Endothelial cell of umbilical vein (primary cell): ENCODE measurements at places on chromosomes 2 and 18.

- H3K4me3 ChIP-seq, result no peak overlapping the region
- no peak overlapping the region for H3K27ac ChIP-seq
- peaks cover 42% of the 10 kb centered on the region for H3K27me3 ChIP-seq
Observed at GRCh38 chr2:240820607-240821428, 799 bp upstream of the KIF1A start.

GRCh38 chr2:80393991-80394390, 89.4 kb upstream of the LRRTM1 start:
- no peaks in the 10 kb centered on the region for H3K36me3 ChIP-seq
- DNase-seq, result no peak
- no peaks in the 10 kb centered on the region for H3K27me3 ChIP-seq
- H3K27ac ChIP-seq, result no peak overlapping the region
- H3K4me3 ChIP-seq, result no peak overlapping the region
- no peaks in the 10 kb centered on the region for H3K4me1 ChIP-seq

GRCh38 chr2:6828299-6828584, 37.5 kb downstream of the CMPK2 start:
- peak; percentile 33 for DNase-seq
- no peaks in the 10 kb centered on the region for H3K36me3 ChIP-seq
- peaks cover 2% of the 10 kb centered on the region for H3K27me3 ChIP-seq
- peaks cover 12% of the 10 kb centered on the region for H3K4me1 ChIP-seq
- H3K4me3 ChIP-seq, result no peak overlapping the region
- H3K27ac ChIP-seq, result no peak overlapping the region

DNA sequence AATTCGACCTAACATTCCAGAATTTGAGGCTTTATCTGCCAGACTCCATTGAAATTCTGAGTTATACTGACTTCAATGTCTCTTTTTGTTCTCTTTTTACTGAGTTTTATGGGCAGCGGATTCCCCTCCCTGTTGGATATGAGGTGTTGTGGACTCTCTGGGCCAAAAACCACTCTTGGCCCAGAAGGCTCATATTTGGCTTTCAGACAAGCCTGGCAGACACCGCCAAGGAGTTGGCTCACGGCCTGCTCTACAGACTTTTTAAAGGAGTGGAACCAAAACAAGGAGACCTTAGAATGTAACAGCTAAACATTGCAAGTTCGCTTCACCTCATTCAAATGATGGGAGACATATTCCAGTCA, 206.4 kb upstream of the NCKAP5 start:
- H3K4me3 ChIP-seq, result no peak overlapping the region
- no peaks in the 10 kb centered on the region for H3K27me3 ChIP-seq
- H3K27ac ChIP-seq, result no peak overlapping the region
- no peaks in the 10 kb centered on the region for H3K36me3 ChIP-seq

- no peak for DNase-seq
- H3K27ac ChIP-seq, result no peak overlapping the region
- H3K4me1 ChIP-seq, result no peaks in the 10 kb centered on the region
Observed at GRCh38 chr2:44135771-44136170, 32.9 kb upstream of the PPM1B start.

- no peak overlapping the region for H3K4me3 ChIP-seq
- H3K27ac ChIP-seq, result no peak overlapping the region
- DNase-seq, result no peak
Observed at GRCh38 chr2:80530442-80531064, 226.0 kb upstream of the LRRTM1 start.

DNA sequence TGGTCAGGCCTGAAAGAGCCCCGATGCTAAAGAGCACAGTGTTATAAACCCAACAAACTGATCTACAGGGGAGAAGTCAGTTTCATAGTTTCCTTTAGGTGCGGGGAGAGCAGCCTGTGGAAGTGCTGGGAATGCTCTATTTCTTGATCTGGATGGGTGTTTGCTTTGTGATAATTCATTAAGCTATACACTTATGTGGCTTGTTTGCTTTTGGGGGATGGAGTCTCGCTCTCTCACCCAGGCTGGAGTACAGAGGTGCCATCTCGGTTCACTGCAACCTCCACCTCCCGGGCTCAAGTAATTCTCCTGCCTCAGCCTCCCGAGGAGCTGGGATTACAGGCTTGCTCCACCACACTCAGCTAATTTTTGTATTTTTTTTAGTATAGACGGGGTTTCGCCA, 30.1 kb upstream of the CEP68 start:
- no peak overlapping the region for H3K4me3 ChIP-seq
- H3K36me3 ChIP-seq, result no peaks in the 10 kb centered on the region
- DNase-seq, result no peak
- H3K4me1 ChIP-seq, result no peaks in the 10 kb centered on the region
- no peaks in the 10 kb centered on the region for H3K27me3 ChIP-seq
- H3K27ac ChIP-seq, result no peak overlapping the region

DNA sequence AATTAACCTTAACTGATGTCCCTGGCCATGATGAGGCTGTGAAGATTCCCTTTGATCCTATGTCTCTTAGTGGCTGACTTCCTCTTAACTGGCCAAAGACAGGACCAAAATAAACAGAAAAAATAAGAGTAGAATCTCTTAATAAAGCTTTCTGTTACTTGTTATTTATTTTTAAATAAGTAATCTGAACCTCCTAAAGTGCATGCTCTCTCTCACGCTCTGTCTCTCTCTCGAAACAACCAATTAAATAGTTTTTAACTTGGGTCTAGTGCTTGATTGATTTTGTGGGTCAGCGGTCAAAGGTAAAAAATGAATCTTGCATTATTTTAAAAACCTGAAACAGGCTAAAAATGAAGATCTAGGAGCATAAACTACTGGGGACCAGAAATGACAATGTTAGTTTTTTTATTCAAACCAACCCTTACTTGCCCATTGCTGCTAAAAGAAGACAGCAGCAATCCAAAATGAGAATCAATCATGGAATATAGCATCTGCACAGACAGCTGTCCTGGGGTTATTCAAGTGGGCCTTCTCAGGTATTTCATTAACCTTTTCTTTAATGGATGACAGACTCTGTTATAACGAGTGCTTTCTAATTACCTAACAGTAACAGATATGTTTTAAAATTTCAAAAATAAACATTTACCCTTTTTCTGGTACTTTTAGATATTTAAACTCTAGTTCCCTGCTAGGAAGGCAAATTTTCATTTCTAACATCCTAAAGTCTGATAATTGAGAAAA, 11.2 kb downstream of the GAREM1 start:
- no peaks in the 10 kb centered on the region for H3K27me3 ChIP-seq
- H3K36me3 ChIP-seq, result no peaks in the 10 kb centered on the region
- H3K27ac ChIP-seq, result no peak overlapping the region
- no peak for DNase-seq
- H3K4me3 ChIP-seq, result no peak overlapping the region
- no peaks in the 10 kb centered on the region for H3K4me1 ChIP-seq

- no peaks in the 10 kb centered on the region for H3K36me3 ChIP-seq
- no peak overlapping the region for H3K27ac ChIP-seq
Observed at GRCh38 chr2:33033606-33034081, 86.9 kb downstream of the LTBP1 start.

GRCh38 chr18:6150430-6150829, 255.1 kb upstream of the TMEM200C start:
- H3K4me1 ChIP-seq, result no peaks in the 10 kb centered on the region
- no peak overlapping the region for H3K4me3 ChIP-seq
- no peaks in the 10 kb centered on the region for H3K27me3 ChIP-seq
- no peak for DNase-seq

- no peak for DNase-seq
- no peaks in the 10 kb centered on the region for H3K36me3 ChIP-seq
- H3K27ac ChIP-seq, result no peak overlapping the region
- H3K4me3 ChIP-seq, result no peak overlapping the region
Observed at GRCh38 chr2:150909090-150909489, 352.6 kb downstream of the RBM43 start.

GRCh38 chr18:36912887-36913286, 84.0 kb downstream of the KIAA1328 start:
- H3K27me3 ChIP-seq, result no peaks in the 10 kb centered on the region
- H3K27ac ChIP-seq, result no peak overlapping the region
- H3K36me3 ChIP-seq, result no peaks in the 10 kb centered on the region
- DNase-seq, result no peak
- H3K4me1 ChIP-seq, result no peaks in the 10 kb centered on the region

- no peak overlapping the region for H3K27ac ChIP-seq
- no peak overlapping the region for H3K4me3 ChIP-seq
Observed at GRCh38 chr18:24683925-24684324, 223.5 kb downstream of the HRH4 start.
